ENCODE measurements at places on chromosomes 11 and 22.

- DNase-seq = peak; percentile 94
Observed at GRCh38 chr11:73308961-73309919, 1.2 kb downstream of the ARHGEF17 start.

DNA sequence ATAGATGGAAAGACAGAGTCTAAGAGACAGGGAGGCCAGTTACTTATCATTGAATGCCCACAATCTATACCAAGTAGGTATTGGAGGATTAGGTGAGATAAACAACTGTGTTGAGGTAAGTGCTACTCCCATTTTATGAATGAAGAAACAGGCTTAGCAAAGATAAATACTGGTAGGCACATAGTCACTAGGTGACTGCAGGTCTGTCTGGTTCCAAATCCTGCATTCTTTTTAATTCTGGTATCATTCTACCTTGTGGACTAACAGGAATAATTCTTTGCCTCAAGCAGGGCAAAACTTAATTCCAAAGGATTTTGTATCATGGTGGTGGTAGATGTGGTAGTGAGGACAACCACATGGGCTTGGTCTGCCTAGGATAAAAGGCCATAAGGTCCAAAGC, 28.4 kb downstream of the RNF169 start:
- no peak for DNase-seq

DNA sequence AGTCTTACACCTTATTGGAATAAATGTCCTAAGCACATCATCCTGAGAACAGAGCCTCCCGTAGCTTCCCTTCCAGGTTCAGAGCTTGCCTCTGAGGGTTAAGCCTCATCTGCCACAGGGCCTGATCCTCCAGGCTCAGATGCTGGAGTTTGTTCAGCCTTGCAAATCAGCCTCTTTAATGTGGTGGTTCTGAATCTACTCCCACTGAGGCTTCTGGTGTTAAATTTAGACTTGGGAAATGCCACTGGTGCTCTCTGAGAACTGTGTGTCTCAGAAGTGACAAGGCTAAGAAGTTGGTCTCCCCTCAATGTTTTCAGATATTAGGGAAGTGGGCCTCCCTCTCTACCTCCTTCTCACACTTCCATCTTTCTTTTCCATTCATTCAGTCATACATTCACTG, 68.7 kb downstream of the CCDC81 start:
- DNase-seq = no peak

DNA sequence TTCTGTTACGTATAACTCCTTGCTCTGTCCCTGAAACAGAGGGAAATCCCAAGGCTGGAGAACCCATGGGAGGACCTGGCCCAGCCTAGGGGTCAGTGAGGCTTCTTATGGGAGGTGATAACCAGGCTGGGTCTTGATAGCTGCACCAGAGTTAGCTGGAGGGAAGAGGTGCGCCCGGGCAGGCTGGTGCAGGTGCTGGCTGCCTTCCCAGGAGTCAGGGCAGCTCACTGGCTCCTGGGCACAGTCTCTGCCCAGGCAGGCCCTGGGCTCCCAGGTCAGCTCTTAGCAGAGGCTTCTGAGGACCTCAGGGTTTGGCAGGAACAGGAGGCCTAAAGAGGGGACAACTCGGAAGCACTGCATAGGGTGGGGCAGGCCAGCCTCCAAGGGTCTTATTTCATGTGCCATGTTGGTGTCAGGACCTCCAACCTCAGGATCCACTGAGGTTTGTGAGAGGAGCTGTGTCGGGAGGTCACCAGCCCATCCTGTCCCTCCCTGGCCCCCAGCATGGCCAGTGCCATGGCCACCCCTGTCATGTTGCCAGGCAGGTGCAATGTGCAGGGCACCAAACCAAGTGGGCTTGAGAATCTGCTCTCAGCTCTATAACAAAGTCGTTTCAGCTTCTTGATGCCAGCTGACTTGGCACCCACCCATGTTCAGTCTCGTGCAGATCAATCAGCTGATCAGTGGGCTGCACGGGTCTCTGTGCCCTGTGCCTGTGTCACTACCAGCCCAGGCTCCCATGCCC, 20.5 kb upstream of the CELSR1 start:
- no peak for DNase-seq

DNA sequence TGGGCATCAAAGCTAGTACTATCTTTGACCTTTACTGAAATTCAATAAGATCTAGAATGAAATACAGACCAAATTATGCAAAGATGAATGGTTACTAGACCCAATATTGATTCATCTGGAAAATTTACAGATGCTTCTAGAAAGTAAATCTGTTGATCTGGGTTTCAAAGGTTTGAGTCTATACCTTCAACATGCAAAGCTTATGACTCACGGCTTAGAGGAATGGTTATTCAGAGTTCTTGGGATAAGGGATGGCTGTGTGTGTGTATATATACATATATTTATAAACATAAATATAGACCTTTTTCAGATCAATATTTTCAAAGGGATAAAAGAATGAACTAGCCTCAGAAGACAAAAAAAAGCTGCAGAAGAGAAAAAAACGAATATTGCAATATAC, 1.3 kb downstream of the SPTY2D1 start:
- DNase-seq = no peak

GRCh38 chr11:72589802-72590761, 84.1 kb downstream of the PDE2A start:
- DNase-seq = no peak
